Heart right ventricle (tissue), 16 donors: ENCODE measurements at places on chromosomes 12 and 14. TPM values are rescaled to one million over a fixed set of nuclear protein-coding genes. Genes with fewer than 3 reads are reported as not detected.

The KSR2 gene
- total RNA-seq: not detected

The ZC2HC1C gene
- 12.4 TPM for total RNA-seq

The CNOT2 gene
- 36.9 TPM for total RNA-seq

The IGF1 gene
- total RNA-seq: 15.1 TPM

The KHNYN gene
- 18.0 TPM for total RNA-seq

The EPYC gene
- not detected for total RNA-seq

- peaks cover 12% of the 10 kb centered on the region for H3K4me1 ChIP-seq
- DNase-seq: peak; percentile 4
- H3K27me3 ChIP-seq: no peaks in the 10 kb centered on the region
- no peaks in the 10 kb centered on the region for H3K36me3 ChIP-seq
- H3K4me3 ChIP-seq: no peak overlapping the region
- no peak overlapping the region for H3K27ac ChIP-seq
Measured at GRCh38 chr14:104878582-104878981, 13.5 kb downstream of the CEP170B start.

DNA sequence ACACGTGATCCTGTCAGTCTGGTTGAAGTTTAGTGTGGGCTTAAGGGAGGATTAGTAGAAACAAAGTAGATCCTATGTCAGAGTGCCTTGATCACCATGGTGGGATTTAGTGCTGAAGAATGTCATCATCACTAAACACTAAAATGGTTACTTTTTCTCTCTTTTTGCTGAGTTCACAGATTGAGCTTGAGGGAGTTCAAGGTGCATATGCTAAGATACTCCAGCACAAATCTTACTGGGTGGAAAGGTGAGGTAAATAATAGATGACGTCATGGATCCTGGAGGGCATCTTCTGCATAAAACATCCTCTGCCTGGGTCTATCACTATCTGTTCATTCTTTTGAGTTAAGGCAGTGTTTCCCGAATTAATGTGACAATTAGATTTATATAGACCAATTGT lies 4.9 kb downstream of the GALNT8 start:
- DNase-seq: no peak
- H3K27me3 ChIP-seq: no peaks in the 10 kb centered on the region

DNA sequence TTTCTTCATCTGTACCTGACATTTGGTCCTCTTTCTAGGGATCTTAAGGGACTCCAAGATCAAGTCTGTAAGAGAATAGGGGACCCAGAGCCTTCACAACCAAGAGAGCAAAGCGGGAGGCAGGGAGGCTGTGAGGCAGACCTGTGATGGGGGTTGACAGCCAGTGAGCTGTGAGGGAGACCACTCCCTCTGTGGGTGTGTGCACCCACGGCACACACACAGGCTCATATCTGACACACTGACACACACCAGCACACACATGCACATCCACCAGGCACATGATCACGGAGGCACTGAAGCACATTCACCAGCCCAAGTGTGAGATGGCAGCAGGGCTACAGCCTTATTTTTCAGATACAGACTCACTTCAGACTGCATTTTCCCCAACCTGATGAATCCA lies 55.2 kb downstream of the SPTB start:
- H3K4me1 ChIP-seq: peaks cover 23% of the 10 kb centered on the region
- H3K27me3 ChIP-seq: no peaks in the 10 kb centered on the region
- no peaks in the 10 kb centered on the region for H3K36me3 ChIP-seq
- DNase-seq: no peak
- H3K27ac ChIP-seq: peak overlapping the region; percentile 4
- no peak overlapping the region for H3K4me3 ChIP-seq

- no peak for DNase-seq
- H3K4me1 ChIP-seq: no peaks in the 10 kb centered on the region
- H3K27ac ChIP-seq: no peak overlapping the region
Measured at GRCh38 chr14:71523630-71524319, 408.5 kb upstream of the RGS6 start.

DNA sequence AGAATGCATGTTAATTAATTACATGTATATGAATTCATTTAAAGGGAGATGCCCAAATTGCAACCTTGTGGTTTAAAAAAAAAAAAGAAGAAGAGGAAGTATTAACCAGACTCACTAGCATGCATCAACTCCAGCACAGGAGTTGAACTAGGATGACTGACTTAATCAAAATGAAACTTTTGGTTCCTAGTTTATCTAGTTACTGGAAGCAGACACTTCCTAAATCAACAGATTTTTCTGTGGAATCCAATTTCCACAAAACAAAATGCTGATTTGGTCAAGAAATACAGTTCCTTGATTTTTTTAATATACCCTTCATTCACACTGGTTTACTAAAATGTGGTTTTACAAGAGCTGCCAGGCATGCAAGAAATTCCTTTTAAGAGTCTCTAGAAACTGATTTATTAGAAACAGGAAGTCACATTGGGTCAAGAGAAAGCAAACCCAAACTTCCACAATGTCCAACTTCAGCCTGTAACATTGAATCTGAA lies 41.6 kb downstream of the ITPR2 start:
- no peaks in the 10 kb centered on the region for H3K36me3 ChIP-seq
- H3K4me1 ChIP-seq: peaks cover 22% of the 10 kb centered on the region
- no peaks in the 10 kb centered on the region for H3K27me3 ChIP-seq
- no peak overlapping the region for H3K4me3 ChIP-seq

- H3K36me3 ChIP-seq: no peaks in the 10 kb centered on the region
- peaks cover 20% of the 10 kb centered on the region for H3K4me1 ChIP-seq
- no peaks in the 10 kb centered on the region for H3K27me3 ChIP-seq
- H3K27ac ChIP-seq: peak overlapping the region; percentile 81
Measured at GRCh38 chr14:50829489-50830043, 1.4 kb downstream of the NIN start.

GRCh38 chr14:34436960-34437728 lies 24.9 kb downstream of the SPTSSA start:
- H3K4me3 ChIP-seq: no peak overlapping the region
- H3K4me1 ChIP-seq: peaks cover 12% of the 10 kb centered on the region
- H3K27ac ChIP-seq: no peak overlapping the region
- no peaks in the 10 kb centered on the region for H3K27me3 ChIP-seq
- DNase-seq: no peak

DNA sequence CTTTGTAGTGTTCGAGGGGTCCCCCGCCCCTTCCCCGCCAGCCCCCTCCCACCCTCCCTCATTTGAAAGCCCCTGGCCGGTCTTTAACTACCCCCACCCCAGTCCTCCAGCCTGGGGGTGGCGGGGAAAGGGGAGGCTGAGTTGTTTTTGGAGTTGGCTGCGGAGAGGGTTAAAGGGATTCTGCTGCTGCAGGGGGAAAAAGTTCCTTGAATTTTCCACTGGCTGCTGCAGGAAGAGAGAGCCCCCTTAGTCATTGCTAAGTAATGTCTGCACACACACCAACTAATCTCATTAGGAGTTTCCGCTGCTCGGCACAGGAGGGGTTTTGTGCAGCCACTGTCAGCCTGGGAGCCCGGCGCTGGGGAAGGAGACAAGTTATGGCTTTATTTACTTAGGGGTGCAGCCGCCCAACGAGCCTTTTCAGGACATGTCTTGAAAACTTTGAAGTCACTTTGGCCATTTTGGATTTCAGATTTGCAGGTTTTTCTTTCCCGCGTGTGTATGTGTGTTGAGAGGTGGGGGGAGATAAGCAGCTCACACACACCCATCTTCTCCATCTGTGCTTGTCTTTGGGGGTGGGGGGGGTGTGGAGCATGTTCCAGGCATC lies 1.8 kb downstream of the ELK3 start:
- DNase-seq: peak; percentile 27
- H3K36me3 ChIP-seq: no peaks in the 10 kb centered on the region
- peak overlapping the region; percentile 82 for H3K4me3 ChIP-seq
- peaks cover 63% of the 10 kb centered on the region for H3K4me1 ChIP-seq
- peak overlapping the region; percentile 88 for H3K27ac ChIP-seq

DNA sequence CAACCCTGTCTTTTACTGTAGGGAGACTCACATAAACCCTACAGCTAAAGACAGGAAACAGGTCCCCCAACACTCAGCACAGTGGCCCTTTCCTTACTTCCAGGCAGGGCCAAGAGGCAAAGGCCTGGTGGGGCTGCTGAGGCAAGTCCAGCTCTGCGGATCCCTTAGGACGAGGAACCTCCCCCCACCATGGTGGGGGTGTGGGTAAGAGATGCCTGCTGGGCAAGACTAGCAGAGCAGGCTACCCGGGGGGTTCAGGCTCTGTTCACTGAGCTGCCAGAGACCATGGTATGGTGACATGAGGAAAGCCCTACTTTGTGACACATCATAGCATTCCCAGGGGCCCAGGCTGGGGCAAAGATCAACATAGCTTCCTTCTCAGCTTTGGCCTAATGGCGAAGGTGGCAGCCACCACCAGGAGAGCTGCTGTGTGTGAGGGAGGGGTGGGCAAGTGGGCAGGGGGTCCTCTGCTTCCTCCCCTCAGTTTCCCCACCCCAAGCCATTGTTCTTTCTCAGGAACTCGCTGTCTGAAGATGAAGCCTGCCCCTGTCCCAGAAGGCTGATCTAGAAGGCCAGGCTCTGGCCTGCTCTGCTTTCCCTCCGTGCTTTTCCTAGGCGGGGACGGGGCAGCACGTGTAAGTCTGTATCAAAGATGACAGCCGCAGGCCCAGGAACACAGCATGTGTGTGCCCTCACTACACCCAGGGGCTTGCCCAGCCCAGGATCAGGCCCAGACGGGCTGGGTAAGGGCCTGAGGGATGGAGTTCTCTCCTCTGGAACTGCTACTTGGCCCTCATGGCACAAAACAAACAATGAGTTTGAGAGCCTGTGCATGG lies 10.1 kb upstream of the TINF2 start:
- H3K27me3 ChIP-seq: no peaks in the 10 kb centered on the region
- H3K4me3 ChIP-seq: no peak overlapping the region
- DNase-seq: no peak
- no peaks in the 10 kb centered on the region for H3K36me3 ChIP-seq
- H3K4me1 ChIP-seq: no peaks in the 10 kb centered on the region
- no peak overlapping the region for H3K27ac ChIP-seq

GRCh38 chr14:89292579-89293313 lies 124.3 kb downstream of the FOXN3 start:
- no peak for DNase-seq
- peaks cover 29% of the 10 kb centered on the region for H3K4me1 ChIP-seq
- H3K36me3 ChIP-seq: peaks cover 6% of the 10 kb centered on the region
- no peaks in the 10 kb centered on the region for H3K27me3 ChIP-seq
- H3K4me3 ChIP-seq: no peak overlapping the region

GRCh38 chr14:56687123-56687522 lies 107.5 kb downstream of the TMEM260 start:
- H3K4me3 ChIP-seq: no peak overlapping the region
- DNase-seq: no peak
- no peaks in the 10 kb centered on the region for H3K36me3 ChIP-seq
- H3K27me3 ChIP-seq: no peaks in the 10 kb centered on the region
- H3K4me1 ChIP-seq: no peaks in the 10 kb centered on the region
- no peak overlapping the region for H3K27ac ChIP-seq

DNA sequence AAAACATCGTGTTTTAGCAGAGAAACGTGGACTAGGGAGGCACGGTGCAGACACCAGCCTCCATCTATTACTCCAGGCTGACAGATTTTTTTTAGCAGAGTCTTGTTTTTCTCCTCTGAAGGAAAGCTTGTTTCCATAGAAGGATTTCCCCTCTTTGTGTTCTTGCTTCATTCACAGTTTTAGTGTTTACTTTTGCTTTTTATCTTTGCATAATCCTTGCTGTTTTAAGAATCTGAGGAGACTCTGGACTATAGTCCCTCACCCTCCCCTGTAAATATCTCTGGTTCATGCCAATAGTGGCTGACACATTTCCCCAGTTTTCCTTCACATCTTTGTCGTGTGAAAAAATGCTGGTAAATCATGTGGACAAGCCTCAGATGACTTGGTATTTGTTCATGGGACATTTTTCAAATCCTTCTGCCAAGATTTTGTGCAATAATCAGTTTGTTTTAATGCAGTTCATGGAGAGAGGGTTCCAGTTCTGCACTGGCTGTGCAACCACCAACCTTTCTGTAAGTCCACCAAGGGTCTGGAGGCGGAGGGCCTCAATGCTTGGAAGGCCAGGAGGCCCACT lies 39.9 kb upstream of the TMCC3 start:
- no peak for DNase-seq
- peaks cover 12% of the 10 kb centered on the region for H3K4me1 ChIP-seq
- H3K27me3 ChIP-seq: no peaks in the 10 kb centered on the region
- no peak overlapping the region for H3K4me3 ChIP-seq
- no peaks in the 10 kb centered on the region for H3K36me3 ChIP-seq

DNA sequence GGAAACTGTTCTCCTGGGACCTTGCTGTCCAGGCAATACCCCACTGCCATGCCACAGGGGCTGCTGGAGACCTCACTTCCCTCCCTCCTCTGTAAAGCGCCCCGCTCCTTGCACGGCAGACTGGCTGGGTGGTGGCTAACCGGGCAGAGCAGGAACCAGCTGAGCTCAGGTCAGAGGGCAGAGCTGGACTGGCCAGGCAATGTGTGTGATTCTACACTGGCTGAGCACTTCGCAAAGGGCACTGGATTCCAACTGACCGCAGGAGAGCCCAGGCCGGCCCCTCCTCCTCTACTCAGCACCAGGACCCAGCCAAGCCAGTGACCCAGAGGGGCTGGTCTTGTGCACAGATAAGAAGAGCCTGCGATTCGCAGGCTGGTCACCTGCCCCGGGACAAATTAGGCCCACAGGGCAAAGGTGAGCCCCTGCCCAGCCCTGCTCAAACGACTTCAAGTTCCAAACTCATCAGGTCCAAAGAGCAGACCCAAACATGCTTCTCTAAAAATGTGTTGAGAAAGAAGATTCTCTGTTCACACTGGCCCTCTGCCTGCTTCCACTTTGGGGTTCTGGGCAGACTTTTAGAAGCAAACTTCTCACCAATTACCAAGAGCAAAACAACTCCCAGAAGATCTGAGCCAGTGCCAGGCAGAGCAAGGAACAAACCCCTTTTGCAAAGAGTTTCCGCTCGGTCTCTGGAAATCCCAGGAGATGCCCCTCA lies 54.9 kb upstream of the DIO3 start:
- no peaks in the 10 kb centered on the region for H3K4me1 ChIP-seq
- H3K36me3 ChIP-seq: no peaks in the 10 kb centered on the region
- DNase-seq: no peak
- no peak overlapping the region for H3K4me3 ChIP-seq

DNA sequence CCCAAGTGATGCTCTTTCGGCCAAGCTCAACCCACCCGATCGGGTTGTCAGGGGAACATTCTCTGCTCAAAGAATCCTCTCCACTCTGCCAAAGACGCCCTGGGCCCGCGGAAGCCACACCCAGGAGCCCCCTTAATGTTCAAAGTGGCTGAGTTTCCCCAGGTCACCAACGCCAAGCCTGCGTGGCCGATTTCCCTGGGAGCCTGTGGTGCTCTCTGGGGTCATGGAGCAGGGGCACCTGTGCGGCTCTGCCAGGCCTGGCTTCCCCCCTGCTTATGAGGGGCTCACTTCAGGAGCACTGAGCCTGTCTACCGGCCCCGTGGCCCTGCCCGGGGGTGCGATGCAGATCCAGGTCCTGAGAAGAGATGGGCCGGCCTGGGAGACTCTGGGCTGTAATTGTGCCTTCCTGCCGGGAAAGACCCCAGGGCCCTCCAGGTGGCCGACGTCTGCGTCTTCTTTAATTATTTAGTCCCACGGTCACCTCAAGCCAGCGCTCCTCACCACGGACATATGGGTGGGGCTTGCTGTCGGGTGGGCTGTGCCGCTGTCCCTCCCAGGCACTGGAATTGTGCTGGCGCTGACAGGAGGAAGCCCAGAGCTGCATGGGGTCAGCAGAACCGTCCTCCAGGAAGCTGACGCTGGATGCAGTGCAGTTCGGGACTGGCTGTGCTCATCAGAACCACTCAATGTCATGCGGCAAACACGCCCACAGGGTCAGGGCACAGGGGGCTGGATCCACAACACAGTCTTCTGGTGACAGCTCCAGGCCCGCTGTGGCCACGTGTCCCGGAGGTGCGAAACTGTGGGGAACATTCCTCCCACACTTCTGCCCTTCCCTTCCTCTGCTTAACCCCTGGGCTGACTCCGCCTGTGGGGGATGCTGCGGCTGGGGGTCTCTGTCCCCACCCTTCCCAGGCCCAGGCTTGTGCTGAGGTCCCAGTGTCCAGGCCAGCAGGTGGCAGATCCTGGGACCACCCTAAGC lies 267.6 kb upstream of the SFSWAP start:
- H3K36me3 ChIP-seq: no peaks in the 10 kb centered on the region
- no peaks in the 10 kb centered on the region for H3K4me1 ChIP-seq
- no peak overlapping the region for H3K4me3 ChIP-seq
